ENCODE measurements at places on chromosomes 16 and 17. TPM values are rescaled to one million over a fixed set of nuclear protein-coding genes. Genes with fewer than 3 reads are reported as not detected.

Gene NUPR1
- total RNA-seq: 3.8 TPM

Gene CALB2
- not detected for total RNA-seq

Gene MYO15A
- total RNA-seq: under 0.01 TPM

Gene SLC47A2
- not detected for total RNA-seq

Gene KRT24
- total RNA-seq: not detected

Gene KRTAP4-5
- not detected for total RNA-seq

Gene EVI2B
- total RNA-seq: under 0.01 TPM

Gene ESRP2
- total RNA-seq: 4.1 TPM

Gene IRX6
- not detected for total RNA-seq

Gene METTL23
- 23.1 TPM for total RNA-seq

Gene GEMIN4
- 12.9 TPM for total RNA-seq

Gene ABCA10
- total RNA-seq: 0.88 TPM

Gene CCL11
- total RNA-seq: not detected

Gene CHCT1
- not detected for total RNA-seq

Gene ELAC2
- total RNA-seq: 109 TPM

Gene RNF112
- total RNA-seq: 0.51 TPM

Gene TMEM88
- total RNA-seq: 50.9 TPM

Gene ABCC6
- total RNA-seq: 0.47 TPM

Gene TP53TG3F
- not detected for total RNA-seq

Gene C16orf95
- total RNA-seq: 4.3 TPM

Gene CES5A
- total RNA-seq: not detected

Gene TMEM106A
- 2.4 TPM for total RNA-seq
